M059J (cell line): ENCODE measurements at places on chromosomes 1 and 21.

- no peak for DNase-seq
Observed at GRCh38 chr1:239587574-239588369, 201.4 kb downstream of the CHRM3 start.

DNA sequence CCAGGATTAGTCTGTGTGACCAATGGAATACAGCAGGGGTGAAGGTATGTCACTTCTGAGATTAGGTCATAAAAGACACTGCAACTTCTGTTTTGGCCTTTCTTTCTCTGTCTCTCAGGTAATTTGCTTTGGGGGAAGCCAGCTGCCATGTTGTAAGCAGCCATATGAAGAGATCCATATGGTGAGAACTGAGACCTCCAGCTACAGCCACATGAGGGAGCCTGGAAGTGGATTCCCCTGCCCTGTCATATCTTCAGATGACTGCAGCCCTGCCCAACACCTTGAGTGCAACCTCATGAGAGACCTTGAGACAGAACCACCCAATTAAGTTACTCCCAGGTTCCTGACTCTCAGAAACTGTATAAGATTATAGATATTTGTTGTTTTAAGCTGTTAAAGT, 70.1 kb upstream of the ESRRG start:
- DNase-seq, result no peak

DNA sequence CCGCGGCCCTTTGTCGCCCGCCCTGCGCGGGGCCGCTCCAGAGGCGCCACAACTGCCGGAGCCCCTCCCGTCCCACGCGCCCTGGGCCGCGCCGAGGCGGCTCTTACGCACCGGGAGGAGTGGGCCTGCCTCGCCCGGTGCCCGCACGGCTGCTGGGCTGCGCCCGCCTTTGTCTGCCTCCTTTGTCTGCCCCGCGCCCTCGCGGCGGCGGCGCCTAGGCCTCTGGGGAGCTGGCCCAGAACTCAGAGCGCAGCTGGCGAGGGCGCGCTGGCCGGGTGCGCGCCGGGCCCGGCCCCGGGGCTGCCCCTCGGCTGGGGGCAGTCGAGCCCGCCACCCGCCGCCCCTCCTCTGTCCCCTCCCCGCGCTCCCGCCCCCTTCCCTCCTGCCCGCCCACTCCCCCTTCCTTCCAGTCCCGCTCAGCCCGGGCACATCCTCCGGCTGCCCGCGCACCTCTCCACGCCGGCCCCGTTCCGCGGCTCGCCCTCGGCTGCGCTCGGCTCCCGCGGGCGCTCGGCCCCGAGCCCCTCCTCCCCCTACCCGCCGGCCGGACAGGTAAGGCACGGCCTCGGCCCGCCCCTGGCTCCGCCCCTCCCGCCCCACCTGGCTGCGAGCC, at the start of gene DRAXIN:
TSS of gene DRAXIN (plus strand) at position 409 of the 613 bp plus-strand sequence. CDS start 14,549 bp downstream, outside the sequence.
- no peak for DNase-seq

DNA sequence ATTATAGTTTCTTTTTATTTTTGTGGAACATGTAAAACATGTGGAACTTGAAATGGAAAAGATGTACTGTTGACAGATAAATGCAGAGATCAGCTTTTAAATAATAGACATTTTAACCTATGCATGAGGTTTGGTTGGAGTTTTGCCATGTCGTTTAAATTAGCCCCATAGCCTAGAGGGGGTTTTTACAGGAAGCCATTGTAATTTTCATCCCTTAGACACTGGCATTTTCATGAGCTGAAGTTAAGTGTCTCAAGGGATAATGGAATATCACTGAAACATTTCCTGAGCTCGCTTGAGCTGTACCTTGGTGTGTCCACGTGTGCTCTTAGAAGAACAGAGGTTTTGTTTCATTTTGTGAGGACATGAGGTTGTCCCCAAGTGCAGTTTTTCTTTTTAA, 54.2 kb downstream of the HMCN1 start:
- DNase-seq, result no peak

GRCh38 chr1:12296623-12297022, 66.8 kb downstream of the VPS13D start:
- DNase-seq, result peak; percentile 58

DNA sequence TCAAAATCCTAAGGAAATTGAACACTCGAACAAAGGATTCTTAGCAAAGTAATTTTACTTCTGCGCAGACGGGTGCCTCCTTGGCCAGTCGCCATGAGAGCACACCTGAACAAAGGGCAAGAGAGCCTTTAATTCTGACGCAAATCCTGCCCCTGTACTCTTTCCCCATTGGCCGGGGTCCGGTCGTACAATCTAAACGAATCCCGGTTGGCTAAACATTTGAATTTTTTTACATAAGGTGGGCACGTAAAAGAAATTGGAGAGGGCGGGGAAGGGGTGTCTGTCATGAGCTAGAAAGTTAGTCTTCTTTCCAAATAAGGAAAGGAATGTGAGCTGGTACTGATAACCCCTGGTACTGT, 8.2 kb upstream of the IL22RA1 start:
- no peak for DNase-seq
